ENCODE measurements at places on chromosomes 4 and X.

GRCh38 chrX:110852180-110852579, 56.6 kb upstream of the CHRDL1 start:
- peak; percentile 27 for DNase-seq

DNA sequence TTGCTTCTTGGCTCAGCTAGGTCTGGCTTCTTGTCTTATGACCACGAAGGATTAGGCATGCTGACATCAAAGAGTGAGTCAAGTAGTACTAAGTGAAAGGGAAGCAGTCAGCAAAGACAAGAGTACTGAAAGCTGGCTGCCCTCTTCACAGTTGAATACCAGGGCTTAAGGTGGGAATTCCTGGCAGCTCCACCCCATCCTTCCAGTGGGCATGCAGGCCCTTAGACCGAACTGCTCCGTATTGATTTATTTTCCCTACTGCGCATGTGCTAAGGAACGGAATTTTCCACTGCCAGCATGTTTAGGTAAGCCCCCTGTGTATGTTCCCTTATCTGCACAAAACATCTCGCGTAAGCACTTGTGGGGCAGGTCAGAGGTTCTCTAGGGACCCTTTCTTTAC, 2320.1 kb downstream of the ARAP2 start:
- peak; percentile 0 for DNase-seq

- no peak for DNase-seq
These were observed 164.3 kb downstream of the PDHA2 start for GRCh38 chr4:96003951-96004740.

DNA sequence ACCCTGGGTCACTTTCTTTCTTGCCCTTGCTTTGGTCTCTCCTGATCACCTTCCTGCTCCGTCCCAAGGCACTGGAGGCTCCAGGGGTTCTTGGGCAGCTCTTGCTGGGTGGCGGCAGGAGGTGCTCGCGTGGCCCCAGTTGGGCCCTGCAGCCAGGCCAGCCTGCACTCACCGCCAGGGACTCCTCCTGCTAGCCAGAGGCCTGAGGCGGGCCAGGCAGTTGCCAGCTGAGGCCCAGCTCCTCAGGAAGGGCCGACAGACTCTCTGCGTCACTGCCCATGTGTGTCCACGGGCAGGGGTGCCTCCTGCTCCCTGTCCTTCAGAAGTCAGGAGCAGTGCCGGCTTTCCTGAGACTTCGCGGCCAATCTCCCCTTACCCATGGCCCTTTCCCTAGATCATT, 9.3 kb downstream of the SUV39H1 start:
- no peak for DNase-seq

DNA sequence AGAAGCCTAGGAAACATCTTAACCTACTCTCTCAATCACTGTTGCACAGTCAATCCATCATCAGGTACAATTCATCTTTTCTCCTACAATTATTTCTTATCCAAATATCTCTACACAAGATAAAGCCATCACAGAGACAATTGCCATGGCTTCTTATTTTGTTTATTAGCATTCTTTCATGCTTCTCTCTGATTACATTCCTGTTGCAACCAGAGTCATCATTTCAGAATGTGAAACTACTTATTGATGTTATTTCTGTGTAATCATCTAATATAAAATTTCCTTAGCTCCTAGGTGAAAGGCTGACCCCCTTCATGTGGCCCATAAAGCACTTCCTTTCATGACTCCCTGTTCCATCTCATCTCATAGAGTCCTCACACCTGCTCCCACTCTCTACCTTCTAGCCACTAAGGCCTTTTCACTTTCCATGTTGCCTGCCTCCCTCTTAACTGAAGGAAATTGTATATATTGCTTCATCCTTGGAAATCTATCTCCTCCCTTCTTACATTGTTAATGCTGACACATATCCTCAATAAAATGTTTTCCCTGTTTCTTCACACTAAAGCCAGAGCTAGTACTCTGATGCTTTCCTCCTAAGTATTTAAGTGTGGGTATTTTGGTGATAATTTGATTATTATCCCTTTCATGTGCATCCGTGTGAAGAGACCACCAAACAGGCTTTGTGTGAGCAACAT, 829.9 kb downstream of the FAT4 start:
- no peak for DNase-seq

GRCh38 chr4:83217721-83218522, 66.7 kb downstream of the COQ2 start:
- DNase-seq: no peak

DNA sequence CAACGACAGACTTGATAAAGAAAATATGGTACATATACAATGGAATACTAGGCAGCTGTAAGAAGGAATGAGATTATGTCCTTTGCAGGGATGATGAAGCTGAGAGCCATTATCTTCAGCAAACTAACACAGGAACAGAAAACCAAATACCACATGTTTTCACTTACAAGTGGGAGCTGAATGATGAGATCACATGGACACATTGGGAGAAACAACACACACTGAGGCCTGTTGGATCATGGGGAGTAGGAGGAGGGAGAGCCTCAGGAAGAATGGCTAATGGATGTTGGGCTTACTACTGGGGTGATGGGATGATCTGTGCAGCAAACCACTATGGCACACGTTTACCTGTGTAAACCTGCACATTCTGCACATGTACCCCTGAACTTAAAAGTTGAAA, 209.7 kb downstream of the SPRY1 start:
- DNase-seq: no peak

DNA sequence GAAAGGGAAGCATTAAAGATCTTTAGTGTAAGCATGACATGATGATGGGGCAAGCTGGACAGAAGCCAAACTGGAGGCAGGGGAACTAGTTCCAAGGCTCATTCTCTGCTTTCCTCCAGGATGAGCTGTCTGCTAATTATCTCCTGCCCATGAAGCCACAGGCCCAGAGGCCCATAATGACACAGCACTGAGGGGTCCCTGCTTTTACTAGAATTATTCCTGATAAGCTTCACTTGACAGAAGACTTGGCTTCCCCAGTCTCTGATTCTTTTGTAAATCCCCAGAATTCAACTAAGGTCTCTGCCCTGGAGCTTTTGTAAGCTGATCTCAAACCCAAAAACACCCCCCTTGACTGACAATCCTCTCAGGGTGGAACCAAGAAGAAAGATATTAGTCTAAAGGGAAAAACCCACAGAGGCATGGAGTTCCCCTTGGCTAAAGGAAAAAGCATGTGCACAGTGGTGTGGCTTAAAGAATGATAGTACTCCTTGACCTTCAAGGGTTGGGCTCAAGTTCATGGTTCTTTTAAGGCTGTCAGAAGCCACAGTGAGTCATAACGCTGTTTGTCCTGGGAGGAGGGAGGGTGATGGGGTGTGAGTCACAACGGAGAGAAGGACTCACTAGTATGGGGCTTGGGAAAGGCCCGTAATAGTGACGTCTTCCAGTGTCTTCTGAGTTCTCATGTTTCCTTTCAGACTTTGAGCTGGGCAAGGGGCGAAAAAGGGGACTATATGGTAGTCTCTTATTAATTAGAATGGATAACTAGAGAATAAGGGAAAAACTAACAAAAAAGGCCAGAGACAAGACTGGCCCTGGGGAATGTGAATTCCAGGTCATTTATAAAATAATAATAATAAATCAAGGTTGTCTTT, 146.0 kb upstream of the CPEB2 start:
- DNase-seq: peak; percentile 88

GRCh38 chr4:56444719-56445118, 8.7 kb downstream of the PAICS start:
- DNase-seq: no peak

GRCh38 chr4:173468314-173468713, 61.7 kb downstream of the HAND2 start:
- DNase-seq: no peak

DNA sequence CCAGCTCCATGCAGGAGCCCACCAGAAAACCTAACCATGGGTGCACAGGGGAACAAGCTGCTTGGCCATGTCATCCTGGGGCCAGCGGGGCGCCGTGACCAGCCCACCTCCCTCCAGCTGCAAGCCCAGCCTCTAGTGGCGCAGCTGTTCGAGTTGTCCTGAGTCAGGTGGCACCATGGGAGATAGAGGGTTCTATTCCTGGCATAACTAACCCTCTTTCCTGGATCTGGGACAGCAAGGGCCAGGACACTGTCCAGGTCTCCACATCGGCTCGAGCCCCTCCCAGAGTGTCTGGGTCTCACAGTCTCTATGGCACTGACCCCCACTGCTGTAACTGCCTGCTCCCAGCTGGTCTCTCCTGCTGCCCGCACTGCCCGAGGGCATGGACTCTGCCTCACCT, 16.7 kb downstream of the ABLIM2 start:
- no peak for DNase-seq

- DNase-seq: no peak
These were observed 66.3 kb upstream of the STX18 start for GRCh38 chr4:4608214-4608537.

DNA sequence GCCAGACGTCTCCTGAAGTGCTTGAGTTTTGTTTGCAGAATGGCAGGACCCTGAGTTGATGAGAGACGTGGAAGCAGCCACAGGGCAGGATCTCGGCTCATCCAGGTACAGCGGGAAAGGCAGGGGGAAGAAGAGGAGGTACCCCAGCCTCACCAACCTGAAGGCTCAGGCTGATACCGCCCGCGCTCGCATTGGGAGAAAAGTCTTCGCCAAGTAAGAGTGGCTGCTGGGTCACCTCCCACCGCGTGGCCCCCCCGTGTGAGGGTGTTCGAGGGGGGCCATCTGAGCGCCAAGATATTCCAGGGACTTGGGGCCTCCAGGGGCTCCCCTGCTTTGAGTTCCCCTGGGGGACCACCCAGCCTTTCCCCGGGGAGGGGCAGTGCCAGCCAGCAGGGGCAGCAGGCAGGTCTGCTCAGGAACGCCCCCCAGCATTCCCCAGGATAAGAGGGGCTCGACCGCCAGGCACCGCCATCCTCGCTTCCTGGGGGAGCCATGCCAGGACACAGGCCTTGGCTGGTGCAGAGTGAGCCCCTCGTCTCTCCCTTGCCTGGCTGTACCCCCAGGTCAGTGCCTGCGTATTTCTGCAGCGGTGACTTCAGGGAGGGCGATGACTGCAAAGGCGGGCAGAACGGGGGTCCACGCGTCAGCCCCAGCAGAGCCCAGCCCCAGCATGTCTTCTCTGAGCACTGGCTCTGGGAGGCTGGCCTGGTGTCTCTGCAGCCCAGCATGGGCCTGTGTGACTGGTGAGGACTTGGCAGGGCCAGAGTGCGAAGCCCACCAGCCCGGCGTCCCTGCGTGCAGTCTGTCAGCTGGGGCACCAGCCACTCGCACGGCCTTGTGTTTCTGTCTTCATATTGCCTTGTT, 22.3 kb downstream of the NKX1-1 start:
- DNase-seq: no peak

- DNase-seq: no peak
These were observed 8.1 kb downstream of the RPL9 start for GRCh38 chr4:39450618-39451017.

GRCh38 chr4:128776794-128777216, 32.7 kb upstream of the JADE1 start:
- peak; percentile 96 for DNase-seq

- DNase-seq: no peak
These were observed 36.4 kb downstream of the SLIT2 start for GRCh38 chr4:20288047-20288650.

DNA sequence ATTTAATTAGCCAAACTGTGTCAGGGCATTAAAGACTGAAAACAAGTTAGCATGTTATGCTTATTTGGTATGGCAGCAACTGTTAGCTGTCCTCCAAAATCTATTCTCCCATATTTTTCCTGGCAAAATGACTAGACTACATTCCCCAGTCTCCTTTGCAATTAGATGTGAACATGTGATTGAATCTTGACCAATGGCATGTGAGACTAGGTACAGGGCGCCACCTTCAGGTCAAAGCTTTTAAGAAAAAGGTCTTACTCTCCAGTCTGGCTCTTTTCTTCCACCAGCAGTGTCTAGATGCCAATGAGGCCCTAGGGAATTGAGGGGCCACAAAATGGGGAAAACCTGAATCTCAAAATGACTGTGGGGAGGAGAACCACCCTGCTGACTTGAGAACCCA, 408.2 kb downstream of the SMARCA1 start:
- DNase-seq: peak; percentile 39

DNA sequence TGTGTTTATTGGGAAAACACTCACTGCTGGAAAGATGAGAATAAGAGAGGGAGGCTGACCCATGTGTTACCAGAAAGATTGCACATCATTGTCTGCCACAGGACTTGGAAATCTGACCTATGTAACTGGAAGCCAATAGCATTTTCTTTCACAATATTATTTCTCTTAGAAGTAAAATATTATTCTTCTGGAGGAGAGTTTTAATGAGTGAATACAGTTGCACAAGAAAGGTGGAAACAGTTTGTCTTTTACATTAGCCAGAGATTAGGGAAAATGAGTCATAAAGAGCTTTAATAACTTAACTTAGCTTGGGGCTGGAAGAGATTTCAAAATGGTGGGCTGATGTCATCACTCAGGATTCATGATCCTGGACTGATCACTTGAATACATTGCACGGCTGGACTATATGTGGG, 31.5 kb upstream of the LNX1 start:
- no peak for DNase-seq

GRCh38 chr4:113784497-113785250, 23.1 kb upstream of the CAMK2D start:
- DNase-seq: peak; percentile 45

DNA sequence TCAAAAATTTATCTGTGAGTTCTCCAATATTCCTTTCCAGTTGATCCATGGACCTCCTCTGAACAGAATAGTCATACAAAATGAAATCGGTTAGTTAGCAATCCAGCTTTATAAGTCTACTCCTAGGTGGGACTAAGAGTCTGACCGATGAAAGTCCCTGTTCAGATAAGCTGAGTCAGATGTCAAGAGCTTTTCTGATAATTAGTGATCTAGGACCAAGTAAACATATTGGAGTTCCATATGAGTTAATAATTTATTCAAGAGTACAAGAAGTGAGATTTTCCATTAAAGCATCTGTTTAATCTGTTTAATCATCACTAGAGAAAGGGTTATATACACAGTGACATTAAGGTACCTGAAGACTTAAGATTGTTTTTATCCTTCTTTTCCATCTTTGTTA, 74.7 kb downstream of the UGT8 start:
- no peak for DNase-seq

DNA sequence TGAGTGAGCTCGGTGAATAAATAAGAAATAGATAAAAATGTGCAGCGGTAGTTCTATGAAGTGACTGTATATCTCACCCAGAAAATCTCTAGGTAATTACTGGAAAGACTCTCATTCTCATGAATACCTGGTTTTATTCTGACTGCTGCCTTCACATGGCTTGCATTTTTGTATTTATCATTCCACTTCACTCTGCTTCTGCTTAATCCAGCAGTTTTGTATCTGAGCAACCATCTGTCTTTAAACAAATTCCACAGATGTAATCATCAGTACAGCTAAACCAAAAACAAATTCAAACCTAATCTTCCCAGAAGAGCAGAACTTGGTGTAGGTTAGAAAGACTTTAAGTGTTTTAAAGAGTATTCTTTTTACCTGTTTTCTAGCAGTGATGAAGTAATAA, 11.2 kb upstream of the ALB start:
- DNase-seq: no peak

GRCh38 chr4:113602646-113603228, 158.8 kb downstream of the CAMK2D start:
- no peak for DNase-seq

- no peak for DNase-seq
These were observed 31.4 kb downstream of the SSX5 start for GRCh38 chrX:48165241-48165640.

Measured in ACHN (cell line).